ENCODE measurements at places on chromosomes 5 and 9.

- no peak for DNase-seq
These were observed 581.4 kb downstream of the RAB3C start for GRCh38 chr5:59164041-59164830.

GRCh38 chr5:88845081-88845697 is 37.8 kb downstream of the MEF2C start:
- no peak for DNase-seq

DNA sequence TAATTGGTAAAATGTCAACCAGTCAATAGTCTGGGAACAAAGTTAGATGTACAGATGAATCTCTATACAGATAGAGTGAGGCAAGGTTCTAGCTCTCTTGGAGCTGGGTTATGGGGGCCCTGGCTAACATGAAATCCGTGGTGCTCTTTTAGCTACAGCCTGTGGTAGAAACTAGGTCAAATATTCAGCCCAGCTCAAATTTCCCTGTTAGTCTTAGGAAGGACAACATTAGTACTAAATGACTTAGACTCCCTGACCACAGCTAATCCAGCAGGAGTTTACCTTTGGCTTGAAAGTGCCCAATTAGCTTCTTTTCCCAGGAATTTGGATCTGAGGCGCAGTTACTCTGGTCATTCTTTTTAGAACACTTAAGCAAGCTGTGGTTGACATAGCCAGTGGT is 170.5 kb downstream of the DMRTA1 start:
- no peak for DNase-seq

- no peak for DNase-seq
These were observed 103.3 kb downstream of the ZNF354C start for GRCh38 chr5:179163236-179164155.

DNA sequence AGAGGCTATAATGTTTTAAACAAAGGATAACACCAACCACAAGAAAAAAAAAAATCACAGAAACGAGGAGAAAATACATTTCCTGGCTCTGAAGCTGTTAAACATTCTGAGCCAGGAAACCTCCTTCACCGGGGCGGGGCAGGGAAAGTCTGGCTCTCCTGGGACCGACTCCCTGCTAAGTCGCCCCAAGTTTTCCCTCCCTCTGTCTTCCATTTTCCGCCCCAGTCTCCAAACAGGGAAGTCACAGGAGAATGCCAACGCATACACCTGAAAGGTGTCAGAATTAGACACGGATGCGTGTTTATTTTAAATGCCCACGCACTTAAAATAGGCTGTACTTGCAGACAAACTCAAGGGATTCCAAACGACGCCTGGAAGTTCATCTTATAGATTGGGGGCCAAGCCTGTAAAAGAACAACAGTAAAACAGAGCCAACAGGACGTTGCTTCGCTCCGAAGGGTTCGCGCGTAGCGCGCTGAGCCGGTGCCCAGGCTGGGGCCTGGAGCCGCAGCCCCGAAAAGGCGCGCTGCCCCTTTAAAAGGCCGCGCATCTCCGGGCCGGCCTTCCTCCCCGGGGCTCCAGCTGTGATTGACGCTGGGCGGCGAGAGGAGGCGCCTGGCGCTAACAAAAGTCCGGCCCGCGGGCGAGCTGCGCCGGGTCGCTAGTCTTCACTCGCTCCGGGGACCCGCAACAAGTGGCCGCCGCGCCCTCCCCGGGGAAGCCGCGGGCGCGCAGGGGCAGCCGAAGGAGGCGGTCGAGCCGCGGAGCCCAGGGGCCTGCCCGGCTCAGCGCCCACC is at the start of gene FBXL7:
Gene FBXL7 (plus strand): TSS at position 653 of the 797 bp plus-strand sequence.
- no peak for DNase-seq

- no peak for DNase-seq
These were observed 54.6 kb downstream of the SCAI start for GRCh38 chr9:125088752-125089151.

GRCh38 chr5:143142596-143143435 is 260.7 kb downstream of the NR3C1 start:
- DNase-seq = no peak

GRCh38 chr5:139655727-139656271 is 7.7 kb downstream of the CXXC5 start:
- no peak for DNase-seq

DNA sequence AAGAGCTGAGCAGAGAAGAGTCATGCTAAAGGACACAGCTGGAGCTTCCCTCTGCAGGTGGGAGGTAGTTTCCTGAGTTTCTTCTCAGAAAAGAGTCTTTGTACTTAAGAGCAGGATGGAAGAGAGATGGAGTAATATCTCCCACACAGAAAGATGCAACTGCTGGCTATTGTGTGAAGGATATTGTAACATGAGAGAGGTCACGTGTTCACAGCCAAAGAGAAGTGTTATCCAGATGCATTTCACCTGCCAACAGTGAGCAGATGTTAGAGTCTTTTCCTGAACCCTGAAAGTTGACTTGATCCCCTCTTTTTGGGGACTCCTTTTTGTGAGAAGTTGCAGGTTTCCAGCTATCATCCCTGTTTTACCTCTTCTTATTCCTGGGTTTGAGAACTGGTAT is 14.0 kb upstream of the TRIO start:
- DNase-seq = no peak

DNA sequence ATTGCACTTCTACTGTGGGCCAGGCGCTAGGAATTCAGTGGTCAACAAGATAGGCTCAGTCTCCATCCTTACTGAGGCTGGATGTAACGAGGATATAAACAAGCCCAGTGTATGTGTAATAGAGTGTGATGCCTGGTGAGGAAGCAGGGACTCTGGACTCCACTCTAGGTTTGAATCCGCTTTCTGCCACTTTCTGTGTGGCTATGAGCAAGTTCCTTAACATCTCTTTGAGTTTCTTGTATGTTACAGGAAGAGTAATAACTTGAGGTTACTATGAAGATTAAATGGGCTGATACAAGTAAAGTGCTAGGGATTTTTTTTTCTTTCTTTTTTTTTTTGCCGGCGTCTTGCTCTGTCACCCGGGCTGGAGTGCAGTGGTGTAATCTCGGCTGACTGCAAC is 12.4 kb downstream of the DOCK2 start:
- DNase-seq = no peak

GRCh38 chr5:14830210-14831005 is 41.2 kb downstream of the ANKH start:
- DNase-seq = no peak

GRCh38 chr5:82802954-82803353 is 274.2 kb downstream of the TMEM167A start:
- DNase-seq = no peak

DNA sequence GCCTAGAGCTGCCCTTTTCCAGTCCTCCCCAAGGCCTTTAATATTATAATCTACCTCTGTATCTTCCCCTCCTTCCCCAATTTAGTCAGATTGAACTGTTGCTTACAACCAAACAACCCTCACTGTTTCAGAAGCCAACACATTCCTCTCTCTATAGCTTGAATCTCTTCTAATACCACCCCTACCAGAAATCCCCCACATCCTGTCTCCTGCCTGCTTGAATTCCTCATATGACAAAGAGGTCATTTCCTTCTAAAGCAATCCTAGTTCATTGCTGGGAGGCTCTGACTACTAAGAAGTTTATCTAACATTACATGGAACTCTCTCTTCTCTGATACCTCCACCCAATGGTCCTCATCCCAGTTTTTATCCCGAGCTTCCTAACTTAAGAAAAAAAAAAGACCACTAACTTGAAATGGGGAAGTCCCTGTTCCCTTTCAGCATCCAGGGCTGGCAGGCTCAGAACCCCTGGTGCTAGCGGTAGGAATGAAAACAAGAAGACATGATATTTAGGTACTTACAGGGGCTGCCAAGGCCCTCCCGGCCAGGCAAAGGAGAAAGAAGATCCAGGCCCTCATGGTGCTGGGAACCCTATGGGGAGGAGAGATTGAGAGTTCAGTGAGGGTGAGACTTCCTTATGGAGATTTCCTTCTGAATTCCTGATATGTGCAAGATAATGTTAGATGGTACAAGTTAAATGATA is 11.0 kb downstream of the SPARC start:
- no peak for DNase-seq

DNA sequence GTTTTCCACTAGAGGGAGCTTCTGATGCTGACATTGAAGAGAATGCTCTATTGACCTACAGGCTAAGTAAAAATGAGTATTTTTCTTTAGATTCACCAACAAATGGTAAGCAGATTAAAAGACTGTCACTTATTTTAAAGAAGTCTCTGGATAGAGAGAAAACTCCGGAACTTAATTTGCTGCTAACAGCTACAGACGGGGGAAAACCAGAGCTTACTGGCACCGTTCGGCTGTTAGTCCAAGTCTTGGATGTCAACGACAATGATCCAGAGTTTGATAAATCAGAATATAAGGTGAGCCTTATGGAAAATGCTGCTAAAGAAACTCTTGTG is 764 bp downstream of the PCDHA11 start:
- DNase-seq = no peak

GRCh38 chr5:56676091-56676768 is 139.1 kb upstream of the MAP3K1 start:
- no peak for DNase-seq

DNA sequence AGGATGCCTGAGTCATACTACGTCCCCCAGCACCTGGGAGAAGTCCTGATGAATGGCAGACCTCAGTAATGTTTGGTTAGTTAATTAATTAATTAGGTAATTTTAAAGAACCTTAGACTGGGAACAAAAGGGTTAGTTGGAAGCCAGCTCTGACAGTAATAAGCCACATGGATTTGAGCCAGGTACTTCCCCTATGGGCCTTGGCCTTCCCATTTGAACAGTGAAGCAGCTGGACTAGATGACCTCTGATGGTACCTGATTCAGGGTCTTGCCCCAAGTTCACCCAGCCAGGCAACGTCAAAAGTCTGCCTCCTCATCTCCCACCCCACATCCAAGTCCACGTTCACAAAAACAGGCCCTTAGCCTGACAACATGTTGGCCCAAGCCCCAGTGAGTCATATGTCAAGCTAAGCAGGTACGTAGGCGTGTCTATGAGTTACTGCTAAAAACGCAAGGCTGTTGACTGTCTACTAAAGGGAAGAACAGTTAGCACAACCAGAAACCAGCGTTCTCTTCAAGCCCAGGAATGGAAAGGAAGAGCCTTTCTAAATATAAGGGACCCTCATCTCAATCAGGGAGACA is 303.2 kb downstream of the ACTL7B start:
- DNase-seq = no peak

- DNase-seq = no peak
These were observed 244.3 kb downstream of the ASTN2 start for GRCh38 chr9:117170567-117170966.

GRCh38 chr5:158287643-158288271 is 428.8 kb upstream of the CLINT1 start:
- no peak for DNase-seq

DNA sequence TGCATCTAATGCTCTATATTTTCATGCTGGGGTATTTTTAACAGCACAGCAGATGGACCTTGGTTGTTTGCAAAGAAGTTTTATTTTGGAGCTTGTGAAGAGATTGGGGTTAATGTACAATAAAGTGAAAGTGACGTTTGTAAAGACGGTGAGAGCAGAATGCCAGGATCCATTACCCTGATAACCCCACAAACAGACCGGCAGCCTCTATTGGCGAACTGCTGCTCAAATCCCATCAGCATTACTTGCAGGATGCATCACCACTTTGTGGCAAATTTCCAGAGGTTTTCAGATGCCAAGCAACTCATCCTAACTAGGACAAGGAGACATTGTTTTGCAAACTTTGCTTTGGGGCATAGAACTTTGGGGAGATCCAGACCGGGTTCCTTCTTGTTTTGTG is 383.3 kb upstream of the ZNF462 start:
- DNase-seq = no peak

Data from stimulated activated CD8-positive, alpha-beta memory T cell treated with anti-CD3 and anti-CD28 coated beads, Interleukin-7, amount 100 ng/mL, for 24 hours (primary cell).